Myocyte (in vitro differentiated cells): ENCODE measurements at places on chromosomes 3 and 15. TPM values are rescaled to one million over a fixed set of nuclear protein-coding genes. Genes with fewer than 3 reads are reported as not detected.

Gene ANKRD63
- total RNA-seq: 0.42 TPM in 1 of 2 replicates, not detected in the other

Gene CYP11A1
- total RNA-seq: not detected in 2 replicates

Gene TMEM41A
- 18.0 and 22.5 TPM in 2 replicates for total RNA-seq

Gene CCR9
- total RNA-seq: not detected in 2 replicates

Gene DCLK3
- not detected in 2 replicates for total RNA-seq
